H9 (cell line): ENCODE measurements at places on chromosomes 2 and 18. TPM values are rescaled to one million over a fixed set of nuclear protein-coding genes. Genes with fewer than 3 reads are reported as not detected.
A peak's percentile ranks its signal among the peaks of the same experiment; 100 is the strongest.

EFHD1 gene
- total RNA-seq, result 2.7 and 2.8 TPM in 2 replicates

SCYGR3 gene
- not detected in 2 replicates for total RNA-seq

NT5DC4 gene
- total RNA-seq, result not detected in 2 replicates

IL18R1 gene
- not detected in 2 replicates for total RNA-seq

CAVIN2 gene
- total RNA-seq, result not detected in 2 replicates

REG1B gene
- not detected in 2 replicates for total RNA-seq

WDR54 gene
- 65.0 and 66.4 TPM in 2 replicates for total RNA-seq

- peak; percentile 74 for DNase-seq
Measured at GRCh38 chr2:62705859-62706720, 577 bp downstream of the EHBP1 start.

DNA sequence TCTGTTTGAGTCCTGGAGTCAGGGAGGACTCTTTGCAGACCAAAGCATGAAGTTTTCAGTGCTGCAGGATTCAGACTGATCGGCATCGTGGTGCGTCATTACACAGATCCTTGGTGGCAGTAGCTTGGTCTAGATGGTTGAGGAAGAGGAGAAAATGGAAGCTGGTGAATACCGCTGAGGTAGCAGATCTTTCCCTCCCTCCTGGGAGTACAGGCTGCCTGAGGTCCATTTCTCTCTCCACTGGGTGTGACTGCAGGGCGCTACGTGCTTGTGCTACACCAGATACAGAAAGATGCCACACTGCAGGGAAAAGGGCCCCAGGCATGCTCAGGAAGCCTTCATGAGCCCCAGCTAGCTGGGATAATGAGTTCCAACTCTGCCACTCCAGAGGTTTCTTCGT, 3.3 kb upstream of the CNDP1 start:
- DNase-seq, result peak; percentile 11

GRCh38 chr2:26691161-26691560, 1.4 kb upstream of the KCNK3 start:
- DNase-seq, result no peak

DNA sequence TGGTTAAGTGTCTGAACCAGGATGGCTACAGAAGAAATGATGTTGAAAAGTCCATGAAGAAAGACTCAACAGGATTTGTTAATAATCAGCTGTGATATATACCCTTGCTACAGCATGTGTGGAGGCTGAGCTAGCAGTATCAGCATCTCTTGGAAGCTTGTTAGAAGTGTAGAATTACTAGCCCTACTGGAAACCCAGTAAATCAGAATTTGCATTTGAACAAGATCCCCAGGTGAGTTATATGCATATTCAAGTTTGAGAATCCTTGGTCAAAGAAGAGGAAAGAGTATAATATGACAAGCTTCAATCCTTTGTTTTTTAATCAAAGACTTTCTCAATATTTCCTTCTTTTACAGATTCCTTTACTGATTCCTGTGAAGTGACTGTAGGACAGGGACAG, 109.0 kb upstream of the KCNJ3 start:
- DNase-seq, result no peak

GRCh38 chr2:230665263-230665691, 47.4 kb upstream of the CAB39 start:
- no peak for DNase-seq

- DNase-seq, result no peak
Measured at GRCh38 chr2:118014492-118014824, 588 bp upstream of the CCDC93 start.

DNA sequence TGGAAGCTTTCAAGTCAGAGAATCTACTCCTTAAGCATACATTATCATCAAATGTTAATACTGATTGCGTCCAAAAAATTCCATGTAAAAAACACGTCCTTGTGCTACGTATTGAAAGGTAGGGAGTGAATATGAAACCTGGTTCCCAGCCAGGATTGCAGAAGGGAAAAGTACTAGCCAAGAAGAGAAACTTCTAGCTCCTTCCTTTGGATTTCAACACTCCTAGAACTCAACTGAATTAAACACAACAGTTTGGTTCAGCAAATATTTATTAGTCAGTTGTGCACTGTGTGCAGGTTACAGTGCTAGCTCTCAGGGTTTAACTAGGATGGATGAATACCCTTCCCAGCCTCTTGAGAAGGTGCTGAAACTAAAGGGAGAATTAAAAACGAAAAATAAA, 33.9 kb upstream of the FHL2 start:
- no peak for DNase-seq

DNA sequence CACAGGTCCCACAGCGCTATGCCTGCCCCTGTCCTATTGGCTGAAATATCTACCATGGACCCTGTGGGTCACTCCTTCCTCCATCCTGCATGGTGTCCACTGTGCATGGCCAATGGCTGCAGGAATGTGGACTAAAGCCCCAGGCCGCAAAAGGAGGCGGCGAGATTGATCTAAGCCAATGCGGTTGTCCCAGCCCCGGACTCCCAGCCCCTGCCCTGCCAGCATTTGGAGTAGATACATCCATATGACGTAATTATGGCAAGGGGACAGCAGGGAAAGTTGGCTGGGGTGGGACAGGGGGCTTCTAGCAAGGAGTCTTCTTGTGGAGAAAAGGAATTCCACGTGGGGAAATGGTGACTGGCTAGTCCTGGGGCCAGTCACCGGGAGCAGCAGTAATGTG, 11.4 kb upstream of the ZNF516 start:
- DNase-seq, result no peak

- DNase-seq, result peak; percentile 40
Measured at GRCh38 chr18:11309172-11309571, 159.8 kb upstream of the PIEZO2 start.

- DNase-seq, result no peak
Measured at GRCh38 chr2:11698009-11698922, 28.3 kb upstream of the NTSR2 start.

- DNase-seq, result no peak
Measured at GRCh38 chr2:2739231-2739795, 408.2 kb upstream of the MYT1L start.

- DNase-seq, result no peak
Measured at GRCh38 chr2:63842149-63843061, 709 bp downstream of the UGP2 start.

DNA sequence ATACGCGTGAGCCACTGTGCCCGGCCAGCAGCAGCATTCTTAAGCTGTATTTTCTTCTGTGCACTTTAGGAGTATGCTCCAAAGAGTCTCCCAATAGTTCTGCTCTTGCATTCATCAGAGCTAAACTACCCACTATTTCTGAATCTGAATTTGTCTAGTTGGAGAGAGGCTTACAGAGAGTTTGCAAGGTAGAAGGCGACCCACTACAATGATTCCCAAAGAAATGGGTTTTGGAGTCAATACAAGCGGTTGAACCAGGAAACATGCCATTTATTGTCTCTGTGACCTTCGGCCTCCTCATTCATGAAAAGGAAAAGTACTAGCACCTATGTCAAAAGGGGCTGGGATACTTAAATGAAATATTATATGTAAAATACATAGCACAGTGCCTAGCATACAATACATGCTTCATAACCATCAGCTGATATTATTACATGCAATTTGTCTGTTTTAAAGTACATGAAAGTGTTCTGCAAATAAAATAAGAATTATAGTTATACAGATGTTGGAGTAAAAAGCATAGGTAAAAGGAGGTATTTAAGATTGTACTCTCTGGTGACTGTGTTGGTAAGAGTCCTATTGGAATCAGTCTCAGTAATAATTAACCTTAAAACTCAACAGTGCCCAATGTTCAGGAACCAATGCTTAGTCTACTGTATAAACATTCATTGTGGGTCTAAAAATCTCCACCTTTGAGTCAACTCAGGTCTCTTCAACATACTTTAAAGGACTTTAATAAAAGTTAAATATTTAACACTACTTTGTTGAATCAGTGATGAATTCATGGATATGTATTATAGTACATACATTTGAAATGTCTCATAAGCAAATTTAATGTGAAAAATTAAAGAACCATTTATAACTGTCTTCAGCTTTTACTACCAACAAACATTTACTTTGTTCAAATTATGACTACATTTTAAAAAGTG, 89.8 kb upstream of the GRB14 start:
- no peak for DNase-seq

GRCh38 chr2:58702302-58702885, 461.3 kb upstream of the FANCL start:
- peak; percentile 28 for DNase-seq

- no peak for DNase-seq
Measured at GRCh38 chr2:47160211-47160610, 5.1 kb upstream of the STPG4 start.

DNA sequence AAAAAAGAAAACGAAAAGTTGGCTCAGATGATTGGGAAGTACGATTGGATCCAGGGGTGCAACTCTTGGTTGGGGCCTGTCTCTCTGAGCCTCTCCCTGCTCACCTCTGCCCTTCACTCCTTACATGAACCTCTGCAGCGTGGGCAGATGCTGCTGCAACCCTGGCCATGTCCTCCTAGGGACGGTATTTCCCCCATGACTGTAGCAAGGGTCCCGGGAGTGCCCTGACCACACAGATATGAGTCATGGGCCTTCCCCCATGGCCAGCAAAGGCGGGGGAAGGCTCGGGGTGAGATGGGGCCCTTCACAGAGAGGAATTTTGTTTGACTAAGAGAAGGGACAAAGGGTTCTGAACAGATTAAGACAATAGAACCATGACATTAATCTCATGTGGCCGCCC, 129.0 kb downstream of the NCK2 start:
- no peak for DNase-seq

DNA sequence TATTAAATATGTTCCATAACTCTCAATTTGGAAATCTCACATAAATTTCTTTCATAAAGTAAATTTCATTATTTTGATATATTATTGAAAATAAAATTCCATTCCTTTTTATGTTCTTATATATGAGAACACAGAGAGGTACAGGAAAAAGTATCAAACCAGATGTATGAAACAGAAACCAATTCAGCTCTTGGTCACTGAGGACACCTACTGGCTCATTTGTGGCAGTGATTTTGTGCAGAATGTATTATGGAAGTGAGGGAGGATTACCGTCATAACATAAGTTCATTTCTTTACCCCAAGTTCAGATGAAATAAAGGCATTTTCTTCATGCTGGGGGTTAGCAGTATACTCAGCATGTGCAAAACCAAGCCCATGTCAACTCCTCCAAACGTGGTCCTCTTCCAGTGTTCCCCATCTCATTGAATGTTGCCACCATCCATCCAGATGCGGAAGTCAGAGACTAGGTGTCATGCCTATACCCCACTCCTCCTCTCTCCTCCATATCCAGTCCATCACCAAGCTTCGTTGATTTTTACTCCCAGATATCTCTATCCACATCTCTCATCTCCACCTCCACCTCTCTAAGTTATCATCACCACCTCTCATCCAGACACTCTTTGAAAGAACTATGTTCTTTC, 41.7 kb upstream of the MALL start:
- DNase-seq, result no peak

DNA sequence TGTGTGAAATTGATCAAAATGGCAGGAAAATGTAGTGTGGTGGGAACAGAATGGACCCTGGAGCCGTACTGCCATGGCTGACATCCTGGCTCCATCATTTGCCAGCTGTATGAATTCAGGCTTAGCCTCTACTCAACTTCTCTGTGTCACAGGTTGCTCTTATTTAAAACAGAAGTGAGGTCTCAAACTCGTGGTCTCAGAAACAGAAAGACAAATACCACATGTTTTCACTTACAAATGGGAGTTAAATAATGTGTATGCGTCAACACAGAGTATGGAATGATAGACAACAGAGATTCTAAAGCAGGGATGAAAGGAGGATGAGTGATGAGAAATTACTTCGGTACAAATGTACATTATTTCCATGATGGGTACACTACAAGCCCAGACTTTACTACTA, 227.4 kb downstream of the DCC start:
- DNase-seq, result no peak

DNA sequence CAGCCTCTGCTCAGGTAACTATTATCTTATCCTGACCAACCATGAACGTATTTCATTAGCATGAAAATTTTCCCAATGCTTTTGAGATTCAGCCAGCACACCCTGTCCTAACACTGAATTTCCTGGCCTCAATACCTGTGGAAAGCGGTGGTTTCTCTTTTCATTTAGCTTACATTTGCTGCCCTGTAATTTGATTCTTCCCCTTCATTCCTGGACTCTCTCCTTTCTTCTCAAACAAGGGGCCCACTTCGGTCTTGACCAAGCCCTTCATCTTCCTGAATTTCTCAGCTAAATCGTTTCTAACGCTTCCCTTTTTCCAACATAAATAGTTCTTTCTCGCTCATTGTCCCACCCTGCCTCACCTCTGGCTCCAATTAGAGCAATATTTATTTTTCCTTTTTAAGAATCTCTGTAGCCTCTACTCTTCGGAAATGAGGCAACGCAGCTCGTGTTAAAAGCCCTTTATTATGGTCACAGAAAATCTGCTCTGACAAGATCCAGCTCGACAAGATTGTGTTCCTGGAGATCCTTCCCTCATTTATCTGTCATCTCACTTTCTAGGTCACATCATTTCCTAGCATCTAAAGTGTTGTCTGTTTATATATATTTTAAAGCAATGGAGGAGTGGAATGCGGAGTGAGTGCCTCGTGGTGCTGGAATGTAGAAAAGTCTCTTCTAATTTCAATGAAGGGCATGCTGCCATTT, 49.5 kb upstream of the BCL11A start:
- DNase-seq, result no peak

- no peak for DNase-seq
Measured at GRCh38 chr2:118554616-118555015, 292.8 kb downstream of the EN1 start.

DNA sequence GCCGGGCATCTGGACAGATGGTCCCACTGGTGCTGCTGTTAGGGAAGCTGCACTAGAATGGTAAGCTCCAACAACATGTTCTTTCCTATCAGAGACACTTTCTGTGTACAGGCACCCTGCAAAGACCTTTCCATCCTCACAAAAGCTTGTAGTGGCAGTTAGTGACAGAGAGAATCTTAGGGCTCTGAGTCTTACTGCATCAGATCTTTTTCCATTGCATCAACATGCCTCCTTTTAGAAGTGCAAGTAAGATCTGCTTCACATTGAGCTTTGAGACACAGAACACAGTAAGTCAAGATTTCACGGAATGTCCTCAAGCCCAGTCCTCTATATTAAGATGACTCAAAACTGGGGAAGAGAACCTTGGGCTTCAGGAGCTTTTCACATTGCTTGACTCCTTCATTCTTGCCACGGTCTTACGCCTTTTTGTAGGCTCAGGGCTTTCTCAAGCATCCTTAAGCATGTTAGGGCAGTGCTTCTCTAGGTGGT, 52.6 kb downstream of the ARL4C start:
- no peak for DNase-seq

DNA sequence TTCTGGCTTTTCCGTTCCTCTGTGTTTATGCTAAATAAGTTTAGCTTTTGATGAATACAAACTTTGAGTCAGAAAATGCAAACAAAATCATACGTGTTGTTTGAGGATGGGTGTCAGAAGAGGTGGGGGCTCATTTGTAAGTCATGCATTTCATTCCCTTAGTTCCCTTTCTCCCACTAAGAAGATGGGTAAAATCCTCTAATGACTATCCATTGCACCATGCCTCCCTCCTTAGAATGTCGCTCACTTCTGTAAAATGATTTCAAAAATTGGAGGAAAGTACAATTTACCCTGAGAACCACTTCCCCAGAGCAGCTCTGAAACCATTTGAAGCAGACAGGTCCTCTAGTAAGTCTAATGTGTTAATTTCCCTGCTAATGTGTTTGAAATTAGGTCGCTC, 629.6 kb upstream of the VRK2 start:
- no peak for DNase-seq

GRCh38 chr2:153786016-153786415, 85.7 kb upstream of the GALNT13 start:
- DNase-seq, result no peak
